CD4-positive, alpha-beta T cell (primary cell): ENCODE measurements at places on chromosomes 1 and 21. TPM values are rescaled to one million over a fixed set of nuclear protein-coding genes. Genes with fewer than 3 reads are reported as not detected.

DNA sequence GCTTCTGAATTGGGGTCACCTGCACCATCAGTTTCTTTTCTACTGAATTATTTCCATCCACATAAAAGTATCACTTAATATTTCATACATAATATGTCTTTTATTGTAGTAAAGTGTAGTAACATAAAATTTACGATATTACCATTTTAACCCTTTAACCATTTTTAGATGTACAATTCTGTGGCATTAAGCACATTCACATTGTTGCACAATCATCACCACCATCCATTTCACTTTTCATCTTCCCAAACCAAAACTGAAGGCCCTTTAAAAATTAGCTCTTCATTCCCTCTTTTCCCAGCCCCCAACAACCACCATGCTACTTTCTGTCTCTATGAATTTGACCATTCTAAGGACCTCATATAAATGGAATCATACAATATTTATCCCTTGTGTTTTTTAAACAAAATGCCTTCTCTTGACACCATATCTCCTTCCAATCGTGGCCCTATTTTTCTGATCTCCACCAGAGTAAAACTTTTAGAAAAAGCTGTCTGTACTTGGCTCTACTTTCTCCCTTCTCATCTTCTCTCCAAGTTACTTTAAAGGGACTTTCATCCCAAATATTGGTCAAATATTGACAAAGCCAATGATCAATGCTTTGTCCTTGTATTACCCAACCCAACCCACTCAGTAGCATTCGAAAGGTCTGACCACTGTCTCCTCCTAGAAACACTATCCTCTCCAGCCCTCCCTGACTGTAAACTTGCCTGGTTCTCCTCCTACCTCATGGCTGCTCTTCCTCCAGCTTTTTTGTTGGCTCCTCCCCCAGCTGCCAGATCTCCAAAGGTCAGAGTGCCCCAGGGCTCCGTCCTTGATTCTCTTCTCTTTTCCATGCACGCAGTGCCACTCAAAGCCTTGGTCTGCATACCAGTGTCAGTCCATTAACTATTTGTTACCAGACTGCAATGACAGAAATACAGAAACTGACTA, 44.7 kb downstream of the SLC30A10 start:
- H3K27me3 ChIP-seq: no peaks in the 10 kb centered on the region
- no peak for DNase-seq
- no peaks in the 10 kb centered on the region for H3K36me3 ChIP-seq
- H3K27ac ChIP-seq: no peak overlapping the region
- no peak overlapping the region for H3K4me3 ChIP-seq

GRCh38 chr21:27649762-27650161, 682.9 kb upstream of the ADAMTS5 start:
- H3K4me1 ChIP-seq: no peaks in the 10 kb centered on the region
- no peak overlapping the region for H3K4me3 ChIP-seq
- H3K27me3 ChIP-seq: no peaks in the 10 kb centered on the region

Gene SYCP1
- total RNA-seq: not detected

Gene PEAR1
- total RNA-seq: 0.41 TPM

Gene FGR
- total RNA-seq: 3.0 TPM

Gene CD1B
- not detected for total RNA-seq

Gene RWDD3
- 14.3 TPM for total RNA-seq

DNA sequence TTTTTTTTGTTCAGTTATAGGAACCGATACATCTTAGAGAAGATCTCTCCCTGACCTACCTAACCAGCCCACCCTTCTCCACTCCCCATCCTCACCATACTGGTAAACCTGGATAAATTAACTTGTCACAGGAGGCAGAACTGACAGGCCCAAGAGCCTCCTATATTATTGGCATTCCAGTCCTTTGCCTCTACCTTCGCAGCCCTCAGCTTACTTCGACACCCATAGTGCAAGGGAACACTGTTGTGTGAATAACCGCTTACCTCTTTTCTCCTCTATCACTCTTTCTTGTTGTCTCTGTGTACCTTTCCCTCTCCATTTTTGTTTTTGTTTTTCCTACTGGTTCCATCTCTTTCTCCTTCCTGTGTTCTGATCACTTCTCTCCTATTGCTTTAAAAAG, 58.7 kb downstream of the CDC14A start:
- peaks cover 59% of the 10 kb centered on the region for H3K4me1 ChIP-seq
- no peak overlapping the region for H3K4me3 ChIP-seq
- peaks cover 38% of the 10 kb centered on the region for H3K36me3 ChIP-seq
- H3K27ac ChIP-seq: no peak overlapping the region
- H3K27me3 ChIP-seq: no peaks in the 10 kb centered on the region

- H3K27ac ChIP-seq: no peak overlapping the region
- no peaks in the 10 kb centered on the region for H3K4me1 ChIP-seq
- no peaks in the 10 kb centered on the region for H3K36me3 ChIP-seq
- no peaks in the 10 kb centered on the region for H3K27me3 ChIP-seq
Measured at GRCh38 chr1:242690849-242691609, 166.5 kb upstream of the PLD5 start.

Gene L1TD1
- total RNA-seq: not detected

Gene LAMC2
- total RNA-seq: not detected

DNA sequence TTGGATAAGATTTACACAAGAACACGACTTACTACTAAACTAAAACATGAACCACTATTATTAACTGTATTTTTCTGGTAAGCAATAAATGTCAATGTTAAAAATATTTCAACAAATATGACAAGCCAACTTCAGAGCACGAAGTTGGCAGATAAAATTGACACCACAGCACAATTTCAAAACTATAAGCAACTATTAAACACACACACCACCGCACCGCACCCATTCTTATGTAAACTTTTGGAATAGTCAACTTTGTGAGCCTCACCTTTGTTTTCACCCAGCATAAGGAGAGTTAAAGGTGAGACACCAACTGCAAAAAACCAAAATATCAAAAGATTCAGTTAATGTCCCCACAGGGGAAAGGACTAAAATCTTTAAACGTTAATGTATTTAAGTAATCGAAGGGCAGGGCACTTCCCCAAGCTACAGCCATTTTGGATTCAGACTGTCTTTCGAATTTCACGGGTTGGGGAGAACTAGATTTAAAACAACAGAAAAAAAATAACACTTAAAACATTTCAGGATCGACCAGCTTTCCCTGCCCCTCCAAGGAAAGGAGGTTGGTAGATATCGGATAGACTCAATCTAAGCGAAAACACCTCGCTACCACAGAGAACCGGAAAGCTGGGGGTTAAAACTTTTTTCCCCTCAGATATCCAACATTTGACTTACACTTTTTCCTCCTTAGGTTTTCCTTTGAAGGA, 872 bp downstream of the GPBP1L1 start:
- no peaks in the 10 kb centered on the region for H3K36me3 ChIP-seq
- peak overlapping the region; percentile 95 for H3K4me3 ChIP-seq
- H3K4me1 ChIP-seq: peaks cover 44% of the 10 kb centered on the region
- DNase-seq: no peak
- peak overlapping the region; percentile 97 for H3K27ac ChIP-seq

Gene RNU1-3
- 4,982 TPM for total RNA-seq

DNA sequence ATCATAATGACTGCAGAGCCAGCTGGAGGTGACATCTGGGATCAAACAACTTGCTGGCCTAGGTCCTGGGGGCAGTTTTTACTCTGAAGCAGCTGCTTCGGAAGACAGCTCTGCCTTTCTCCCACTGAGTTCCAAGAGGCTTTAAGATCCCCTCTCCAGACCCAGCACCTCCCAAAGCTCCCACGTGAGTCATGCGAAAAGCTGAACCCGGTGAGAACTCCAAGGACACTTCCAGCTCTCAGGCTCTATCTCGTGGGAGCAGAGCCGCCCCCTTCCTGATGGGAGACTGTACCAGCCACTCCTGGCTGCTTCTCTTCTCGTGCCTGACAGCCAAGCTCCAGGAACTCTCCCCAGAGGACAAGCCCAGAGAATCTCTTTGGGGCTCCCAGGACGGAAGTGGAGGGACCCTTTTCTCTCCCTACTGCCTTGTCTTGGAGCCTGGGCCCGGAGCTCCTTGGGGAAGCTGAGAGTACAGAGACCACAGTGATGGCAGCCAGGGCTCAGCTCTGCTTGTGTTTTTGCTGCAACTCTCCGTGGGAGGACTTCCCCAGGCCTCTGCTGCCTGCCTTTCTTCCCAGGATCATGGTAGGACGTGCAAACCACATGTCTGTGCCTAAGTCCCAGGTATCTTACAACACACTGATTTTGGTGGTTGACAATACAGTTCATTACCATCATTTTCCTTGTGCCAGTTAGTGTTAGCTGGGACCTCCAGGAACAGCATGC, 40.6 kb downstream of the STUM start:
- H3K27ac ChIP-seq: no peak overlapping the region
- no peak for DNase-seq
- no peaks in the 10 kb centered on the region for H3K36me3 ChIP-seq
- H3K4me1 ChIP-seq: no peaks in the 10 kb centered on the region

DNA sequence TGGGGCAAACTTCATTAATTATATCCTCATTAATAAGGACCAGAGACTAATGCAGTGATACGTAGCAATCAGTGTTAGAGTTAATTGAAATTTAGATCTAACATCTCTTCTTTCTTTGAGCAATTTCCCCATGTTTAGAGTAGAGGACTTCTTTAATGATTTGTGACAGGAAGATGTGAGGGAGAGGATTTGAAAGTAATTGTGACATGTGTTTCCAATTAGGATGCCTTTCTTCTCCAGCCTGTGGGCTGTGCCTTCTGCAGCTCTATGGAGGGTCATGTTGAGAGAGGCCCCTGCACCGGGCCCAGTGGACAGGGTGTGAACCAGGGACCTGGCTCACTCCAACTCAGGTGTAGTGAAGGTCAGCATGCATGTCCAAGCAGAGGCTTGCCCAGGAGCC, 103.0 kb downstream of the GREM2 start:
- H3K27ac ChIP-seq: no peak overlapping the region
- H3K4me3 ChIP-seq: no peak overlapping the region
- no peak for DNase-seq

- no peak overlapping the region for H3K4me3 ChIP-seq
- DNase-seq: no peak
- H3K36me3 ChIP-seq: no peaks in the 10 kb centered on the region
- H3K27ac ChIP-seq: no peak overlapping the region
- no peaks in the 10 kb centered on the region for H3K4me1 ChIP-seq
Measured at GRCh38 chr1:168112673-168113305, 23.9 kb downstream of the GPR161 start.

DNA sequence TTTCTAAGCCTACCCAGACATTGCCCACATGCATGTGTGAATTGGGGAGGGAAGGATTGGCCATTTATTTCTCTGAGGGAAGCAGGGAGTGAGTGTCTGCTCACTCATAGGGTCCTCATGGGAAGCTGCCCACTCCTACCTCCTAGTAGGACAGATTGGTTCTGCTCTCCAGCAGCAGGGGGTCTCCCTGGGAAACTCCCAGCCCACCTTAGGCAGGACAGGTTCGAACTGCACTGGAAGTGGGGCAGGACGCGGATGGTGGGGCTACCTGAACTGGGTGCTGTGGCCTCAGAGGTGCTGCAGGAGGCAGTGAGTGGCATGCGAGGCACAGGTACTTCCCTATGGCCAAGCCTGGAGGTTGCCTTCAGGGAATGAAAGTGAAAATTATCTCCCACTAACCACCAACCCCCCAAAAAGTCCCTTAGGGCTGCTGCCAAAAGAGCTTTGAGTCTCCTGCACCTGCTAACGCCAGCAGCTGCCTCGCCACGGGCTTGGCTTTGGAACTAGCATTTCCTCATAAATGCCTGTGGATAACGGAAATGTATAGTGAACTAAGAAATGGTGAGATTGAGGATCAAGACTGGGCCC, 157.0 kb upstream of the COA6 start:
- H3K27me3 ChIP-seq: peaks cover 4% of the 10 kb centered on the region
- no peak overlapping the region for H3K4me3 ChIP-seq
- H3K4me1 ChIP-seq: peaks cover 25% of the 10 kb centered on the region
- DNase-seq: no peak

GRCh38 chr1:206430031-206430983, 40.0 kb upstream of the IKBKE start:
- no peak overlapping the region for H3K4me3 ChIP-seq
- no peak for DNase-seq
- H3K27ac ChIP-seq: no peak overlapping the region
- H3K27me3 ChIP-seq: no peaks in the 10 kb centered on the region

Gene TNFRSF8
- total RNA-seq: 0.14 TPM

DNA sequence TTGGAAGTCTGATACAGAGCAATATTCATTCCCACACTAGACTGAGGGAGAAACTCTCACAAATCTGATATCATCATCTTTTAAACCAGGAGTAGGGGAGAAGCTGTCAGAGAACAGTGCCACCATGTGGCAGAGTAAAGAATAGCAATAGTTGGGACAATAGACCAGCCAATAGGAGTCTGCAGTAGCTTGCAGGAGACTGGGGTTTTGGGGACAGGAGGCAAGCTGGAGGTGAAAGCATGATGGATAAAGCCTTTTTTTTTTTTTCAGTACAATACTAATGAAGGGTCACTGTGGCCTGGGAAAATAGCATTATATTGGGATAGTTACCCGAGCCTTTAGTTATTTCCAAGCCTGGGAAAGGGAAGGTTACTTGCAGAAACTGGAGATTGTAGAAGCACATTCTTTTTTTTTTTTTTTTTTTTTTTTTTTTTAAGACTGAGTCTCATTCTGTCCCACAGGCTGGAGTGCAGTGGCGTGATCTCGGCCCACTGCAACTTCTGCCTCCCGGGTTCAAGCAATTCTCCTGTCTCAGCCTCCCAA, 120.7 kb downstream of the S1PR1 start:
- no peaks in the 10 kb centered on the region for H3K27me3 ChIP-seq
- peak; percentile 89 for DNase-seq
- no peaks in the 10 kb centered on the region for H3K36me3 ChIP-seq
- H3K27ac ChIP-seq: no peak overlapping the region
- peaks cover 7% of the 10 kb centered on the region for H3K4me1 ChIP-seq

Gene C4BPA
- total RNA-seq: not detected

GRCh38 chr1:210244746-210245367, 12.3 kb downstream of the SERTAD4 start:
- no peaks in the 10 kb centered on the region for H3K36me3 ChIP-seq
- no peak overlapping the region for H3K27ac ChIP-seq
- H3K4me1 ChIP-seq: no peaks in the 10 kb centered on the region
- no peak for DNase-seq
- H3K27me3 ChIP-seq: peaks cover 24% of the 10 kb centered on the region

DNA sequence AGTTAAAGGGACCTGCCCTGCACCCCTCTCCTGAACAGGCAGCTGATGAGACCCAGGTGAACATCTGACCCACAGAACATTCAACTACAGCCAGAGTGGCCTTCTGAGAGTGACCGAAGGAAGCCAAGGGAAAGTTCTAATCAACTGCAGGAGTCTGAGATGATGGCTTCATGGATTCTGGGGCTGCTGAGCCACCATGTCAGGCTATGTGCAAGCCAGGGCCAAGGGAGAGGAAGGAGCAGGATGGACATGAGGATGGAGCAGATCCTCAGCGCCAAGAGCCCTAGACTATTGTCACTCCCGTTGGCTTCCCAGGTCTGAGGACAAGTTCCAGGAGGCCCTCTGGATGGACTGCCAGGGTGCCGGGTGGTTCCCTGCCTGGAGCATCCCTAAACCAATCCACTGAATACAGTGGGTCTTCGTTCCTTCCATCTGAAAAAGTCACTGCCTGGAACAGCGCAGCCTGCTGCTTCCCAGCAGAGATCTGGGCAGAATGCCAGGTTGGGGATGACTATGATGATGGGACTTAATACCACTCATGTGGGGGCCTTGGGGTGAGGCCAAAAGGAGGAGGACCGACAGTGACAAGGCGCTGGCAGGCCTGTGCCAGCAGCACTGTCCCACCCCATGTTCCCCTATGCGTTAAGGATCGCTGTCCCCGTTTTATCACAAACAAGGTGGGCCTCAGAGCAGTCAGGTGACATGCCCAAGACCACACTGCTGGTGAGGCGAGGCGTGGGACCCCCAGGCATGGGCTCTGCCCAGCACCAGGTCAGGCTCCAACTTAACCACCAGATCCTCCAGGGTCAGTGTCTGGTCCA, 19.8 kb downstream of the SPOCD1 start:
- no peak overlapping the region for H3K4me3 ChIP-seq
- H3K27ac ChIP-seq: no peak overlapping the region
- H3K27me3 ChIP-seq: peaks cover 4% of the 10 kb centered on the region
- H3K36me3 ChIP-seq: no peaks in the 10 kb centered on the region

Gene CNN3
- 1.4 TPM for total RNA-seq

Gene LCE1C
- total RNA-seq: not detected

Gene SMIM1
- total RNA-seq: 1.8 TPM
